ENCODE measurements at places on chromosomes 1 and 21. TPM values are rescaled to one million over a fixed set of nuclear protein-coding genes. Genes with fewer than 3 reads are reported as not detected.

SHISAL2A gene
- total RNA-seq, result not detected

OR2T11 gene
- not detected for total RNA-seq

NBPF14 gene
- total RNA-seq, result 10.0 TPM

TRIM67 gene
- not detected for total RNA-seq

C1orf141 gene
- total RNA-seq, result not detected

FAM3B gene
- total RNA-seq, result not detected

CD52 gene
- not detected for total RNA-seq

SRM gene
- total RNA-seq, result 167 TPM

MAP1LC3C gene
- not detected for total RNA-seq

SH3BGR gene
- 0.42 TPM for total RNA-seq

RXRG gene
- total RNA-seq, result not detected

DMBX1 gene
- not detected for total RNA-seq

FYB2 gene
- not detected for total RNA-seq

SPRR3 gene
- total RNA-seq, result not detected

SPRR2F gene
- not detected for total RNA-seq

IL10 gene
- not detected for total RNA-seq

CYP4A11 gene
- not detected for total RNA-seq

DTL gene
- 26.5 TPM for total RNA-seq

LY9 gene
- total RNA-seq, result not detected

All from endothelial cell of umbilical vein (primary cell).